ENCODE measurements at places on chromosomes 12 and 14.

GRCh38 chr12:62291864-62292760, 31.9 kb downstream of the USP15 start:
- DNase-seq: no peak

GRCh38 chr12:81759190-81760051, at the start of gene PPFIA2:
PPFIA2 (minus strand) TSS chr12:81759350.
- no peak for DNase-seq

DNA sequence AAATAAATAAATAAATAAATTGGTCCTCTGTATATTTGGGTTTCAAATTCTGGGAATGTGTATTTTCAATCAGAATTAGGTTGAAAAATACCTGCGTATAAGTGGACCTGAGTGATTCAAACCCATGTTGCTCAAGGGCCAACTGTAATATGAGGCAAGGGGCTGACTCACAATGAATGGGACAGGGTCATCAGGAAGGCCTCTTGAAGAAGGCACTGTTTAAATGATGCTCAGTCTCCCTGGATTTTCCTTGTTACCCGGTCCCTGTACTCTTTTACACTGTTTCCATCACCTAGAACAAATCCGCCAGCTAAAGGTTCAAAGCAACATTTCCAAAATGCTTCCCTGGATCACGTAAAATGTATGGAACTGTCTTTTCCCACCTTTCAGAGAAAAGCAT, 3.8 kb downstream of the PSMB5 start:
- DNase-seq: no peak

DNA sequence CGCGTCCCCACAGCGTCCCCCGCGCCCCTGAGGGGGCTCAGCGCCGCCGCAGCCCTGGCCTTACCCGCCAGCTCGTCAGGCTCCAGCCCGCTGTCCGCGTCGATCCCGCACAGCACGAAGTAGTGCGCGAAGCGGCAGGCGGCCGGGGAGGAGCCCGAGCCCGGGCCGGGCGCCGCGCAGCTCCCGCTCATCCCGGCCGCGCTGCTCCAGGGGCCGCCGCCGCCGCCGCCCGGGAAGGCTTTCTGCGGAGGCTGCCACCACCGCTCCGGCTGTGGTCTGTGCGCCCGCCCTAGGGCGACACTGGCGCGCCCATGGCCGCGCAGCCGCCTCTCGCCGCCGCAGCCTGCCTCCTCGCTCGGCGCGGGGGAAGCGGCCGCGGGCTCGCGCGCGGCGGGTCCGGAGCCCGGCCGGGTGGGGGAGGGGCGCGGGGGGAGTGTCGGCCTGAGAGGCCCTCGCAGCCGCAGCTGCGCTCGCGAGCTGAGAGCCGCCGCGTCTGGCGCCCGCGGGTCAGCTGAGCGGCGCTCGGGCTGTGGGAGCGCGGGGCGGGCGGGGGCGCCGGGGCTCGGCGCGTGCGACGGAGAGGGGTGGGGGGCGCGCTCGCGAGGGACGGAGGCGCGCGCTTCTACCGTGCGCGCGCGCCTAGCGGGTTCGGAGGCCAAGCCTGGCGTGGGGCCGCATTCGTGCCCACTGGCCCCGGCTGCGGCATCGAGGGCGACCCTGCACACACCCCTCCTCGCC, at the start of gene DENND5B:
TSS of gene DENND5B (minus strand) at position 495 of the 738 bp plus-strand sequence. CDS start at position 191, 304 bp downstream.
- peak; percentile 47 for DNase-seq

- no peak for DNase-seq
Measured at GRCh38 chr14:79840103-79840502, 371.2 kb downstream of the DIO2 start.

GRCh38 chr14:63659726-63660125, 18.1 kb upstream of the WDR89 start:
- no peak for DNase-seq

- DNase-seq: no peak
Measured at GRCh38 chr14:34075826-34076225, 125.0 kb upstream of the EGLN3 start.

DNA sequence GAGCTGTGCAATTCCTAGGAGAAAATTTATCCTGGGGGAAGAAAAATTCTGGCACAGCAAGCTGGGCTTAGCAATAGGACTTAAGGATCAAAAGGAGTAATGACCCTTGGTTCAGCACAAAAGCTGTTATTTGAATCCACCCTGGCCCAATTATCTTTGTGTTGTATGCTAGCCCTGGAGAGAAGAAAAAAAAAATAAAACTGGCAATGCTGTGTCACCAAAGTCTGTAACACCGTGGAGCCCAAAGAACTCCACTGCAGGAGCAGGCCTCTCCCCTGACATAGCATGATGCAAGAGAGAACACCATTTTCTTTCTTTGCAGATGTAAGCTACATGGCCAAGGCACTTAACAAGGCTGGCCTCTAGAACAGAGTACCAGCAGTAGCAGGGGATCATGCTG, 63.0 kb upstream of the ARHGAP5 start:
- no peak for DNase-seq

DNA sequence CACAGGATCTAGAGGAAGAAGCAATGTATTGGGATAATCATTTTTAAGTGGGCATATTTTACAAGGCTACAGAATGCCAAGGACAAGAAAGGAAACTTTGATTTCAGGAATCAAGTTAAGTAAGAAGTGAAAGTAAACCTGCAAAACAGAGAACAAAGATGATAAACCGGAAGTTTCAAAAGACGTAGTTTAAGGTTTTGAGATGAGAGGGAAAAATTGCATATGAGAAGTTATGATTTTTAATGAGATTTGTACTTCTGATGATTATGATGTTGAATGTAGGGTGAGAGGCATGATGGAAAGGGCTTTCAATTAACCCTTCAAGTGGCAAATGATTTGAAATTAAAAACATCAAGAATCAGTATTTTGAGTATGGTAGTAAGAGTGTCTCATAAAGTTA, 134.9 kb downstream of the CAPZA3 start:
- no peak for DNase-seq

GRCh38 chr14:76257842-76258397, 106.2 kb downstream of the GPATCH2L start:
- no peak for DNase-seq

DNA sequence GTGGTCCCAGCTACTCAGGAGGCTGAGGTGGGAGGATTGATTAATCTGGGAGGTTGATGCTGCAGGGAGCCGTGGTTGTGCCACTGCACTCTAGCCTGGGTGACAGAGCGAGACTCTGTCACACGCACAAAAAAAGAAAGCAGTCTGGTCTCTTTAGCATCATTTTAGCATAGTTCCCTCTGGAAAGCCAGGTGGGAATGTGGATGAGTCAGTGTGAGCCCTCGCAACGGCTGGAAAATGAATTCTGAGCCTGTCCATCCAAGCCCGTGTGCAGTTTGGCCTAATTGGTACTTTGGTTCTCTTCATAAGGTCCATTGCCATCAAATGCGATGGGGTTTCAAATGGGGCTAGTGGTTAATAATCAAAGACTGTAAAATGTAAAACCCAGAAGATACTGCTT, 2.4 kb downstream of the MYL2 start:
- no peak for DNase-seq

DNA sequence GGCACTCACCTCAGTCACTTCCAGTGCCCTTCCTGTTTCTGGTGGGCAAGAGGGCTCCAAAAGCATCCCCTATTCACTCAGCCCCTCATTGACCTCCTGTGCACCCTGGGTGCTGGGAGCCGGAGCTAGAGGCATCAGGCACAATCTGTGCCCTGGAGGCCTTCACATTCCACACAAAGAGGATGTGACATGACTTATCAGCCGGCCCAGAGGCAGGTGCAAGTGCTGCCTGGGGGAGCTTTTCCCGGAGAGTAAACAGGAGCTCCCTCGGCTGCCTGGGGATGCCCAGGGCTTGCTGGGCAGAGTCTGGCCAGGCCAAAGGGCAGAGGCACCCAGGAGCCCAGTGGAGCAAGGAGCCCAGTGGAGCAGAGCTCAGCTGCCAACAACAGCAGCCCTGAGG, 64.5 kb downstream of the BCL11B start:
- no peak for DNase-seq

GRCh38 chr14:76918256-76918781, 92.1 kb downstream of the LRRC74A start:
- no peak for DNase-seq

GRCh38 chr14:45251912-45252311, 1.1 kb downstream of the MIS18BP1 start:
- DNase-seq: no peak

GRCh38 chr14:75249251-75249957, 29.2 kb upstream of the FOS start:
- no peak for DNase-seq

GRCh38 chr12:25926536-25926935, 31.9 kb upstream of the RASSF8 start:
- DNase-seq: no peak

DNA sequence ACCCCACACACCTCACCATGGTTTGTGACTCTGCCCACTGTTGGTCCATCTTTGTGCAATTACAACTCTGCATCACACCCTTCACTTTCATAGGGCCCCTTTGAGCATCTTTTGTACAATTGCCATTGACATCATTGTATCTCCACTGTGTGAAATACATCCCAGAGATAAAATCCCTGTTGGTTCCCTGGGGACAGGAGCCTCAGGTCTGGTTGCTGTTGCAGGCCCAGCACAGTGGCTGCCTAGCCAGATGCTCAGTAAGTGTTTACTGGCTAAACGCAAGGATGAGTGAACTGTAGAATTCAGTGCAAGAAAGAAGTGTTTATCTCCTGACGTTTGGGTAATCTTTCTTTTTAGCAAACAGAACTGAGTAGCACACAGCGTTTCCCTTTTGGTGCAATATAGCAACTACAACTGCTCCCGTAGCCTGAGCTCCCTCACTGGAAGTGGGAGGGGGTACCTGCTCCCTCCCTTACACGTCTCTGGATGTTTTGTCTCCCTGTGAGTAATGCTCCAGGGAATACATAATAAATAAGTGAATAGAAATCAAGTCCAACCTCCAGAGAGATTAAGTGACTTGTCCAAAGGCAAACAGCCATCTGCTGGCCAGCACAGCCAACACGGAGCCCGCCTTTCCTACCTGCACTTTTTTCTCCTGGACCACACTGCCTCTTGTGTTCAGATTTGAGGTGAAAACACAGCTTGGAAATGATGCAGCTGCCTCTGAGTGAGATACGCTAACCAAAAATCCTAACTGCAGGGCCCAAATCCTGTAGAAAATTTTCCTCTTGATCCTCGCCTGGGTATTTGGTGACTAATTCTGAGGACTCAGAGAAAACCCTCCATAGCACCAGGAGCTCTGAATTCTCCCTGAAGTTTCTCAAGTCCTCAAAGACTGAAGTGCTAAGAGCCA, 27.4 kb downstream of the GALNT16 start:
- no peak for DNase-seq

All from NCI-H1048 (cell line).